OCI-LY7 (cell line): ENCODE measurements at places on chromosomes 12 and 14.

DNA sequence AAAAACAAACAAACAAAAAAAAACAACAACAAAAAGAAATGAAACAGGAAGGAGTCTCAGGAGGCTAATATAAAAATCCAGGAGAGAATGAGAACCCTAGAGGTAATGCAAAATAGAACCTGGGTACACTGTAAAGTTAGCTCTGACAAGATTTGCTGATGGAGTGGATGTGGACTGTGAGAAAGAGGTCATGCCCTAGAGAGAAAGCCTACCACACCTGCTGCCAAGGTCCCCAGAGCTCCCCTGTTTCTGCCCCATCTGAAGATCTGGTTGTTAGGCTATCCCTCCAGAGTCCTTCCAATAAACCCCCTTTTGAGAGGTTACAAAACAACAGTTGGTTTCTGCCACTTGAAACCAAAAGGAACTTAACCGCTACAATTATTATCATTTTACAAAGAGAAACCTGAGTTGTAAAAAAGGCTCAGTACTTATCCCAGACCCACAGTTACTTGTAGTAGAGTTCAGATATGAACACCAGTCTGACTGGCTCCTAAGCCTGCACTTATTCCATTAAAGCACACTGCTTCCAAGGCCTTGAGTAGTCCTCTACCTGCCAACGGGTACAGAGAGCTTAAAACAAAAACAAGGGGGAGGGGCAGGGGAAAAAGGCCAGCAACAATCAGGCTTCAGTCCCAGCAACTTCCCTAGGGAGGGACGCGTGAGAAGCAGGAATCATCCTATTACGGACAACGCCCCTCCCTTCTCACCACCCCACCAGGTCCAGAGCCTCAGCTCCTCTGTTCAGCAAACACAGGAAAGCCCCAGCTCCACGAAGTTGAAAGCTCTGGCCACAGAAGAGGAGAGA is 27.7 kb downstream of the PPP1R13B start:
- no peak for DNase-seq

- DNase-seq: no peak
Measured at GRCh38 chr14:56061051-56061450, 57.2 kb upstream of the PELI2 start.

DNA sequence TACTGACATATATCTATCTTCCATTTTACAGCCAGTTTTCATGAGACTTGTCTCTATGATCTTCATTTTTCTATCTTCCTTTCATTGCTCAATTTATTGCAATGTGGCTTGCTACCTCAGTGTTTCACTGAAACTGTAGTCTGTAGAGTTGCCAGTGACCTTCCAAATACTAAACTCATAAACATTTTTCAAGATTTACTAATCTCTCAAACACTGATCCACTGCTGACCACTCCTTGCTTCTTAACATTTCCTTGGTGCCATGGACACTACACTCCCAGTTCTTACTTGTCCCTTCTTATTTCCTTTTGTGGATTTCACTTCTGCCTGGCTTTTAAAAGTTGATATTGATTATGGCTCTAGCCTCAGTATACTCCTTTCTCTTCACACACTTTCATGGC is 95.4 kb upstream of the SLCO1C1 start:
- no peak for DNase-seq

DNA sequence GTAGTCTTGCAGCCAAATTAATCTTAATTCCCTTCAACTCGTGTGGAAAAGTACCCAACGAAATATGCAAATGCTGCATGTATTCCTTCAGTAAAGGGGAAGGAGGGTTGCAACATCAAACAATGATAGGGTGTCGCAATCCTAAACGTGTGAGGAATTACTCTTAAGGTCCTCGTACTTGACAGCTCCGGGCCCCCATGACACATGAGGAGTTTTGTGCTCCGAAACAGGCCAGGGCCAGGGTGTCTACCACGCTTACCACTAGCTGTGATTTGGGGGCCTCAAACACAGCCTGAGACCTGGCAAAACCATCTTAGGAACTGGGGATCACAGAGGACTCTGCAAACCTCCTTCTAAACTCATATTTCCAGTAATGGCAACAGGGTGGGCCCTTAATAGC is 20.4 kb downstream of the FOS start:
- no peak for DNase-seq

DNA sequence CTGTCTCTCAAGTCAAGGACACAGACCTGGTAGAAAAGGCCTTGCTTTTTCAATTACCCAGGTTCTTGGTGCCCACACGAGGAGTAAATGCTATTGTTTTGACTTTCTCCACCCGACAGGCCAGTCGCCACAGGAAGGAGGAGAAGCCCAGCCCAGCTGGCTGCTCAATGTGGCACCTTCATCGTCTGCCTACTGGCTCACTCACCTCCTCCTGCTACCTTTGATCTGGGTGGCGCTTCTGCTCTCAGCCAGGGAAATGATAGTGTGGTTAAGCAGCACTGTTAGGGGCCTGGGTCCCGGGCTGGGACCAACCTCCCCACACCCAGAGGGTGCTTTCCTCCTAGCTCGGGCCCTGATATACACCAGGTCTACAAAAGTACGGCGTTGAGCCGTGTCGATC is 75.0 kb upstream of the FZD10 start:
- no peak for DNase-seq

DNA sequence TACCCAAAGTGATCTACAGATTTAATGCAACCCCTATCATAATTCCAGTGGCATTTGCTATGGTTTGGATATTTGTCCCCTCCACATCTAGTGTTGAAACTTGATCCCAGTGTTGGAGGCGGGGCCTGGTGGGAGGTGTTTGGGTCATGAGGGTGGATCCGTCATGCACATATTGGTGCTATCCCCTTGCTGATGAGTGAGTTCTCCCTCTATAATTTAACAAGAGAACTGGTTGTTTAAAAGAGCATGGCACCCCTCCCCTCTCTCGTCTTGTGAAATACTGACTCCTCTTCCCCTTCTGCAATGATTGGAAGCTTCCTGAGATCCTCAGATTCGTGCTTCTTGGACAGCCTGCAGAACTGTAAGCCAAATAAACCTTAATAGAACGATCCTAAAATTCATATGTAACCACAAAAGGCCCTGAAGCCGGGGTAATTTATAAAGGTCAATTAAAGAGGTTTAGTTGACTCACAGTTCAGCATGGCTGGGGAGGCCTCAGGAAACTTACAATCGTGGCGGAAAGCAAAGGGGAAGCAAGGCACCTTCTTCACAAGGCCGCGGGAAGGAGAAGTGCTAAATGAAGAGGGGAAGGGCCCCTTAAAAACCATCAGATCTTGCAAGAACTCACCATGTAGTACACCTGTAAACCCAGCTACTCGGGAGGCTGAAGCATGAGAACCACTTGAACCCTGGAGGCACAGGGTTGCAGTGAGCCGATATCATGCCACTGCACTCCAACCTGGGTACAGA is 41.2 kb downstream of the SLC39A9 start:
- DNase-seq: no peak

- no peak for DNase-seq
Measured at GRCh38 chr12:9244894-9245293, 36.7 kb upstream of the PZP start.

DNA sequence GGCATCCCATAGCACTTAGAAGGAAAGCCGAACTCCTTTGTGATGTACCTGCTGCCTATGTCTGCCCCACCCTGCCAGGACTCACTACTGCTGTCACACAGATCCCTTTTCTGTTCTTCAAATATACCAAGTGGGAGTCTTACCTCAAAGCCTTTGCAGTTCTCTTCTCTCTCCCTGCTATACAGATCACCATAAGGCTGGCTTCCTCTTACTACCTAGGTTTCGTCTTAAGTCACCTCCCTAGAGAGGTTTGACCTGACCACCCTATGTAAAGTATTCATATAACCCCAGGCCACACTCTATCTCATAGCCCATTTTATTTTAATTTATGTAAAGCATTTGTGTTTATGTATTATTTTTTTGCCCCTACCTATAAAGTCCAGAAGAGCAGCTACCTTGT is 117.6 kb downstream of the CRADD start:
- DNase-seq: no peak

GRCh38 chr12:46506198-46506597 is 133.6 kb upstream of the SLC38A2 start:
- DNase-seq: no peak

DNA sequence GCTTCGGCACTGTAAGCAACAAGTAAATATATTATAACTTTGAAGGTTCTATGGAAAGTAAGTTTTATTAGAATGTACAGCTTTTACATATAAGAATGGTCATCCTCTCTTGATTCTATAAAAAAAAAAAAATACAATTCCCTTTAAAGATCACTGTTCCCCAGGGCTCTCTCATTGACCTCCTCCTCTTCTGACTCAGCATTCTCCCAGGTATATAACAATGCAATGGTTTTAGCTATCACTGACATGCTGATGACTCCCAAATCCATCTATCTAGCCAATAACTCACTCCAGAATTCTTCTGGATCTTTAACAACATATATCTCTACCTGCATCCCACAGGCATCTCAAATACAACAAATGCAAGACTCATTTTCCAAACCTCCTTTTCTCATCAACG is 62.7 kb downstream of the EEA1 start:
- DNase-seq: no peak

DNA sequence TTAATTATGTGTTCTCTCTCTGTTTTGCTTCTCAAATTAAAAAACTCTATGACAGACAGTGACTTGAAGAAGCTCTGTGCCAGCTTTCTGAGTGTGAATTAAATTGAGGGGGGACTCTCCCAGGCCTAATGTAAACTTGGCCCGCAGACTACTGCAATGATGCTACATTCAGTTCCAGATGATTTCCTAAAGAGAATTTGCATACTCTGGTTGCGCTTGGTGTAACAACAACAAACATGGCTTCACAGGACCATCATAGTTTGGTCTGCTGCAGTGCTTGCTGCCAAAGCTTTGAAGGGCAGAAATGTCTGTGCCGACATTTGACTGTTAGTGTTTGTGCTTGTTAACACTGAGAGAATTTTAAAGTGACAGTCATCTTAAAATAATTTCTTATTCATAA is 25.0 kb downstream of the CFAP54 start:
- peak; percentile 33 for DNase-seq

- no peak for DNase-seq
Measured at GRCh38 chr14:93532541-93532940, 101.8 kb downstream of the UNC79 start.

- DNase-seq: peak; percentile 55
Measured at GRCh38 chr12:79933532-79934264, 1.2 kb downstream of the PPP1R12A start.

DNA sequence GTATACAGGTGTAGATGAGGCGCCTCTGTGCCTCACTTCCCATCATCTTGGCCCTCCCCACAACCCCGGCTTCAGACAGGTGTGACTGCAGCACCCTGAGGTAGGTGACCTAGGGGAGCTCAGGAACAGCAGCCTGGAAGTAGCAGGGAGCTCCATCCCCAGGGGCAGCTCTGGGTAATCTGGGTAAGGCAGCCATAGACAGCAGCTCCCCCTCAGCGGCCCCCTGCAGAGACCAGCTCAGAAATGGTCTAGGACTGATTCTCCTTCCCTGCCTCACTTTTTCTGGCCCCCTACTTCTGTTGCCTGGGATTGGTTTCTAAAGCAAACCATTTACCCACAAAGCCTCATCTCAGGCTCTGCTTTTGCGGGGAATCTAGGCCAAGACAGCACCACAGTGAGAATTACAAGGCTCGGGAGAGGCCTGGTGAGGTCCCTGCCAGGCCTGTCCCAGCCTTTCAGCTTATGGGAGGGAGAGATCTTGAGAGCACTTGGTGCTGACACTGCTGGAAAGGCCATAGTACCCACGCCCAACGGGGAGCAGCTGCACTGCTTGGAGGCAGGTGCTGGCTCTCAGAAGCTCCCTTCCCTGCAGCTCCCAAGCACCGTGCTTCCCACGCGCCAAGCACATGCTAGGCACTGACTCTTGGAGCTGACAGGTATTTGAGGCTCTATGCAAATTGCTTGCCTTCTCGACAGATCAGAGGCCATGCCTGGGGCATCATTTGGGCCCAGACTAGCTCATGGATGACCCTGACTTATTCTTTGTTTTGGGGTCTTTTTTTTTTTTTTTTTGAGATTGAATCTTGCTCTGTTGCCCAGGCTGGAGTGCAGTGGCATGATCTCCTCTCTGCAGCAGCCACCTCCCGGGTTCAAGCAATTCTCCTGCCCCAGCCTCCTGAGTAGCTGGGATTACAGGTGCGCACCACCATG is 45.1 kb upstream of the TRAF3 start:
- no peak for DNase-seq

GRCh38 chr12:52436000-52436827 is 2.0 kb upstream of the KRT75 start:
- DNase-seq: no peak

DNA sequence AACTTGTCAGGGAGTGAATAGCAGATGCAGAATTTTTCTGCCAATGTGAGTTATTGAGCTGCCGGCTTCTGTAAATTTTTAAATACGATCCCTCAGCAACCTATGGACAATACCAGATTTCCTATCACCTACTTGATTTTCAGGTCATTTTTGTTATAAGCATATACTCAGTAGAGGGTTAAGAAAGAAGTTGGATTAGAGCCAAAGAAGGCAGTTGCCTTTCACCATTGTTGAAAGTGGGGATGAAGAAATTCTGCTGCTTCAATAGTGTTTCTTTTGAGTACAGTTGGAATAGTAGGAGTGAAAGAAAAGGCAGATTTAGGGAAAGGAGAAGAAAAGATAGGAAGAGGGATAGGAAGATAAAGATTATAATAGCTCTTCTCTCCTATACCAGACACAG is 197.1 kb downstream of the ATP23 start:
- no peak for DNase-seq

GRCh38 chr12:91778938-91779400 is 366.7 kb downstream of the BTG1 start:
- no peak for DNase-seq

- DNase-seq: no peak
Measured at GRCh38 chr14:90456551-90456950, 59.7 kb downstream of the CALM1 start.

GRCh38 chr12:53987787-53988230 is 2.9 kb downstream of the HOXC10 start:
- no peak for DNase-seq

GRCh38 chr12:114703060-114703493 is 19.1 kb upstream of the TBX3 start:
- DNase-seq: no peak

DNA sequence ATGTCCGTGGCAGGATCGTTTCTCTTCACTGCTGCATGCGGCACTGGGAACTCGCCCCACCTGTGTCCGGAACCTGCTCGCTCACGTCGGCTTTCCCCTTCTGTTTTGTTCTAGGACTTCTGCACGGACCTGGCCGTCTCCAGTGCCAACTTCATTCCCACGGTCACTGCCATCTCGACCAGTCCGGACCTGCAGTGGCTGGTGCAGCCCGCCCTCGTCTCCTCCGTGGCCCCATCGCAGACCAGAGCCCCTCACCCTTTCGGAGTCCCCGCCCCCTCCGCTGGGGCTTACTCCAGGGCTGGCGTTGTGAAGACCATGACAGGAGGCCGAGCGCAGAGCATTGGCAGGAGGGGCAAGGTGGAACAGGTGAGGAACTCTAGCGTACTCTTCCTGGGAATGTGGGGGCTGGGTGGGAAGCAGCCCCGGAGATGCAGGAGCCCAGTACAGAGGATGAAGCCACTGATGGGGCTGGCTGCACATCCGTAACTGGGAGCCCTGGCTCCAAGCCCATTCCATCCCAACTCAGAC is 1.2 kb downstream of the FOS start:
- no peak for DNase-seq

GRCh38 chr14:105861985-105862465 is 335.6 kb downstream of the TMEM121 start:
- DNase-seq: peak; percentile 98

GRCh38 chr12:94676031-94676641 is 25.8 kb upstream of the TMCC3 start:
- DNase-seq: no peak

- no peak for DNase-seq
Measured at GRCh38 chr14:33674927-33675326, 275.9 kb downstream of the EGLN3 start.
